ENCODE measurements at places on chromosomes 16 and 17.

DNA sequence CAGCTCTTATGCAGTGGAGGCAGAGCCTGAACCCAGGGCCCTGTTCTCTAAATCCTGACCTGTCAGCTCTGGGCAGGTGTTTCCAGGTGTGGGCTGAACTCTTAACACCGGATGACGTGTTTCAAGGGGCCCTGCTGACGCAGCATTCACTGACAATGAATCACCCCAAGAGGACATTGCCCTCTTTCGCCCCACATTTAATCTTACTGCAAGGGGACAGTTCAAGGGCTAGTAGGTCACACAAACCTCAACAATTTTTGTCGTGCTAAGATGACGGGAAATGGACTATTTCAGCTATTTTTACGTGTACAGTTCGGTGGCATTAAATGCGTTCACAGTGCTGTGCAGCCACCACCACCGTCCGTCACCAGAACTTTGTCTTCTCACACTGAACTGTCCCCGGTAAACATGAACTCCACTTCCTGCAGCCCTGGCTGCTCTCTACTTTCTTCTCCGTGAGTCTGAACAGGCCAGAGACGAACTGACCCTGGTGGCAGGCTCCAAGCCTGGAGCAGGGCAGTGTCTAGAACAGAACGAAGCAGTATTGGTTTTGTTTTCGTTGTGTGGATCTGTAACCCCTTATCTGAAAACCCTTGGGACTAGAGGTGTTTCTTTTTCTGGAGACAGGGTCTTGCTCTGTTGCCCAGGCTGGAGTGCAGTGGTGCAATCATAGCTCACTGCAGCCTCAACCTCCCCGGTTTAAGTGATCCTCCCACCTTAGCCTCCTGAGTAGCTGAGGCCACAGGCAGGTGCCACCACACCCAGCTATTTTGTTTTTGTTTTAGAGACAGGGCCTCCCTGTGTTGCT lies 88.4 kb upstream of the CIBAR2 start:
- no peak for DNase-seq

DNA sequence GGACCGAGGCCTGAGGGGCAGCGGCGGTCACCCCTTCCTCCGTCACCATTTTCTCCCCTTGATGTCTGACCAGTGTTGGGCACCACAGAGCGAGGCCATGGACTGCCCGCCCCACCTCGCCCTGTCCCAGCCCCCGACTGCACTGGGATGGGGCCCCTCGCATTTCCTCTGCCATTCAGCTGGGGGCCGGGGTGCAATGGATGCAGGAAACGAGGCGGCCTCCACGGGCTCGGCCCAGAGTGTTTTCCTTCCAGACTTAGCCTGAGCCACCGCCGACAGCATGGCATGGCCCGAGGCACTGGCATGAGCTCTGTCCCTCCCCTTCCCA lies 44.6 kb upstream of the ZC3H18 start:
- no peak for DNase-seq

DNA sequence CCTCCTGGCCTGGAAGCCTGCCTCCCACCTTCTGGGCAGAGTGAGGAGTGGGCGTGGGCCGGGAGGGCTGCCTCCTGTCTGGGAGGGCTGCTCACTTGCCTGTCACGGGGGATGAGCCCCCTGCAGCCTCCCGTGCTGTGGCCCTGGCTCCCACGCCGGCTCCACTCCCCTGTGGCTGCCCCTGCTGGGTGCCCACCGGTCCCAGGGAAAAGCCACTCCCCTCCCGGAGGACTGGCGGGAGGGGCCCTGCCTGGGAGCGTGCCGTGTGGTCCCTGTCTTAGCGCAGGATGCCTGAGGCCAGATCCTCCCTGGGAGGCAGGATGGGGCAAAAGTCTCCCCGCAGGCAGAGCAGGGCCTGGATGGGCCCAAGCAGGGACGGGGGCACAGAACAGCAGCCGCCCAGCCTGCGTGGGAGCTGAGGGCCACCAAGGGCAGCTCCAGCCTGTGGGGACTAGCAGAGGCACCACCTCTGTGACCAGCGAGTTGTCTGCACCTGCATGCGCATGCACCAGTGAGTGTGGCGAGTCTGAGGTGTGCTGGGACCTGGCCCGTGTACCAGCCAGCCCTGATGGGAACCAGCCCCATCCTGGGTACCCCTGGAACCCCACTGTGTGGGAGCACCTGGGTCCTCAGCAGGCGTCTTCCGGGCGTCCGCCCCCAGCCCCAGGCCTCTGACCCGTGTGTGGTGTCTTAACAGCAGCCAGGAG lies 339.9 kb downstream of the SEC14L1 start:
- no peak for DNase-seq

DNA sequence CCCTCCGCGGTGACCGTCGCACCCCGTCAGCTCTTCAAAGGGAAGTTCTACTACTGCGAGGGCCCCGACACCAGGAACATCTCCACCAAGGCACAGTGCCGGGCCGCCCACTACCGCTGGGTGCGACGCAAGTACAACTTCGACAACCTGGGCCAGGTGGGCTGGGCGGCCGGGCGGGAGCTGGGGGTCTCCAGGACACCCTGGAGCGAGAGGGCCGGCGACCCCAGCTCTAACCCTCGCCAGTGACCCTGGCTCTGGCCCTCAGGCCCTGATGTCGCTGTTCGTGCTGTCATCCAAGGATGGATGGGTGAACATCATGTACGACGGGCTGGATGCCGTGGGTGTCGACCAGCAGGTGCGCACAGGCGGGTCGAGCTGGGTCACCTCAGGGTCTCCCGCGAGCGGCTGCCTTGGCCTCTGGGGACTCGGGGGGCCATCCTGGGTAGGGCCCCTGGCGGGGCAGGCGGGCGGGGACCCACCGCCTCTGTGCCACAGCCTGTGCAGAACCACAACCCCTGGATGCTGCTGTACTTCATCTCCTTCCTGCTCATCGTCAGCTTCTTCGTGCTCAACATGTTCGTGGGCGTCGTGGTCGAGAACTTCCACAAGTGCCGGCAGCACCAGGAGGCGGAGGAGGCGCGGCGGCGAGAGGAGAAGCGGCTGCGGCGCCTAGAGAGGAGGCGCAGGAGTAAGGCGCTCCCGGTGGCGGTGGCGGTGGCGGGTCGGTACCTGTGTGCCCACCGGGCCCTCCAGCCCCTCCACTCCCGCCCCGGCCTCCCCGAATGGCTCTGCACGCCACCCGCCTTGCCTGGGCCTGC lies 13.4 kb downstream of the TPSG1 start:
- no peak for DNase-seq

GRCh38 chr17:82241183-82241925 lies 12.5 kb downstream of the SLC16A3 start:
- DNase-seq: no peak

DNA sequence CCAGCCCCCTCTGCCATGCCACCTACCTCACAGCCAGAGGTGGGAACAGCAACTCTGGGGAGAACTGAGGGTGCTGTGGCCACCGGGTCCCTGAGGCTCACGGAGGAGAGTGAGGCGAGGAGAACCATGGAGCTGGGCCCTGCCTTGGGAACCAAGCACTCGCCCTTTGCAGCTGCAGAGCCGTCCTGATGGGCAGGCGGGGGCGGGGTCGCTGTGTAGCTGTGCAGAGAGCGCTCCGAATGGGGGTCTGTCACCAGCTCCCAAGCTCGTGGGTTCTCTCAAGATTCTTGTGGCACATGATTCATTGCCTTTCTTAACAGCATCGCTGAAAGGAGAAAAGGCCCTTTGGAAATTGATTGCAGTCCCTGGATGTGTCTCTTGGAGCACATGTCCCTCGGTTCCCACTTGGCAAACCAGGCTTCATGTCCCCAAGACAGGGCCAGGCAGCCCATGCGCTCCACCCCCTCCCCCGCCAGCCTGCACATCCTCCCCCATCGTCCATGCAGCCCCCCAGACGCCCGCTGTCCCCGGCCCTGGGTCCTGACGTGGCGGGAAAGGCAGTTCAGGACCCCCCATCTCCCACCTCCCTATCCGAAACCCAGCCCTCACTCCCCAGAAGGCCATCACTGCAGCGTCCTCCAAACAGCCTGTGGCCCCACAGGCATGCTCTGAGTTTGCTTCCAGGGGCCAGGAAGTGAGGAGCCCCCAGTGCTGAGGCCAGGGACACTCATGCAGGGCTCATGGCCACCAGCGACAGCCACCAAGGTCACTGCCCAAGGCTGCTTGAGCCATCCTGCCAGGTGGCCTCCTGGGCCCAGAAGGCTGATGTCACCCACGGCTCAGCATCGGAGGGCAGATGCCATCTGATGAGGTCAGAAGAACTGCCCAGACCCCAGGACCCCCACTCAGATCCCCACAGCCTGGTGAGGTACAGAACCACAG lies 20.6 kb upstream of the CHMP6 start:
- no peak for DNase-seq

DNA sequence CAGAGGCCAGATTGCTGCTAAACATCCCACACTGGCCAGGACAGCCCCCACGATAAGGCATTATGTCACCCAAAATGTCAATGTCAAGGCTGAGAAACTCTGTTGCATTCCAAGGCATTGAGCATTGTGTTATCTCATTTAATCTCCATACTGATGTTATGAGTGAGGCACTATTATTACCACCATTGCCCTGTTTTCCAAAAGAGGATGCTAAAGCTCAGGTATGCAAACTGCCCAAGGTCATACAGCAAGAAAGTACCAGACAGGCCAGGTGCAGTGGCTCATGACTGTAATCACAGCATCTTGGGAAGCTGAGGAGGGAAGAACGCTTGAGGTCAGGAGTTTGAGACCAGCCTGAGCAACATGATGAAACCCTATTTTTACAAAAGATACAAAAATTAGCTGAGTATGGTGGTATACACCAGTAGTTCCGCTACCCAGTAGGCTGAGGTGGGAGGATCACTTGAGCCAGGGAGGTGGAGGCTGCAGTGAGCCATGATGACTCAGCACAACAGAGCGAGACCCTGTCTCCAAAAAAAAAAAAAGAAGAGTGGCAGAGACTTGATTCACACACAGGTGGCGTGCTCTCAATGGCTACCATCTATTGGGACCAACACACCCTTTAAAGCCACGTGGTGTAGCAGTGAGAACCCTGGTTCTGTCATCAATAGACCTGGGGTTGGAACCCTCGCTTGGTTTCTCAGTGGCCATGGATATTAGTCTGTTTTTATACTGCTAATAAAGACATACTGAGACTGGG lies 58.8 kb upstream of the GRIN2A start:
- DNase-seq: no peak

DNA sequence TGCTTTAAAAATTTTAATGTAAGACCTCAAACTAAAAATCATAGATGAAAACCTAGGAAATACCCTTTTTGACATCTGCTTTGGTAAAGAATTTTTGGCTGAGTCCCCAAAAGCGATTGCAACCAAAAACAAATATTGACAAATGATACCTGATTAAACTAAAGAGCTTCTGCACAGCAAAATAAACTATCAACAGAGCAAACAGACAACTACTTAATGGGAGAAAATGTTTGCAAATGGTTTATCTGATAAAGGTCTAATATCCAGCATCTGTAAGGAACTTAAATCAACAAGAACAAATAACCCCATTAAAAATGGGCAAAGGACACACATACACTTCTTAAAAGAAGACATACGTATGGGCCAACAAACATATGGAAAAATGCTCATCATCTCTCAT lies 242.5 kb downstream of the BCAS3 start:
- no peak for DNase-seq

DNA sequence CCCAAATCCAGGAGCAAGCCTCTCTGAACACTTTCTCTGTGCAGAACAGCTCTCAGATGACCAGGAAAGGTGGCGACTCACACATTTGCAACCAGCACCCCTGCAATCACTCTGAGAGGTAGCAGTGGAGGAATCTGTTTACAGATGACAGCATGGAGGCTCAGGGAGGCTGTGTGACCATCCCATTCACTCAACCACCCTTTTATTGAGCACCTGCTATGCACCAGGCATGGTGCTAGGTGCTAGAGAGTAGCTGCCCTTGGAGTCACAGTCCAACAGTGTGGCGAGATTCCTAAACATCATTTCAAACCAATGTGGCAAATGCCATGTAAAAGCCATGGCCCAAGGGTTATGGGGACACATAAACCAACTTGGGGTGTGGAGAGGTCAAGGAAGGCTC lies 1.5 kb upstream of the ITGB4 start:
- DNase-seq: no peak

DNA sequence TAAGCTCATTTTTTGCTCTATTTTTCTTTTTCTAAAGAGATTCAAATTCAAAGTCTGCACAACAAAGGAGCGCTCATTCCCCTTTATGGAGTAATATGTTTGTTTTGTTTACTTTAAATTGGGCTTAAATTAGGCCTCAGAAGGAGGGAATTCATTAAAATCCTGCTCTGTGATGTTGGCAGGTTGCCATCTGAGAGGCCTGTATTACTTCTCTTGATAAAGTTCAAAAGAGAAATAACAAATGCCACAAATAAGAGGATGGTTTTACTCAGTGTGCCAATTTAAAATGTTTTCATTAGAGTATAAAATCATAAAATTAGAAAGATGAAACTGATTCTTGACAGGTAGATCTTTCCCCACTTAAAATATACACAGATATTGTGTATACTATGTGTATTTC lies 54.5 kb upstream of the HLF start:
- DNase-seq: no peak

- peak; percentile 71 for DNase-seq
Measured at GRCh38 chr16:57519796-57520360, 16.5 kb downstream of the CCDC102A start.

GRCh38 chr17:8062807-8063483 lies 24.1 kb downstream of the ALOX15B start:
- no peak for DNase-seq

DNA sequence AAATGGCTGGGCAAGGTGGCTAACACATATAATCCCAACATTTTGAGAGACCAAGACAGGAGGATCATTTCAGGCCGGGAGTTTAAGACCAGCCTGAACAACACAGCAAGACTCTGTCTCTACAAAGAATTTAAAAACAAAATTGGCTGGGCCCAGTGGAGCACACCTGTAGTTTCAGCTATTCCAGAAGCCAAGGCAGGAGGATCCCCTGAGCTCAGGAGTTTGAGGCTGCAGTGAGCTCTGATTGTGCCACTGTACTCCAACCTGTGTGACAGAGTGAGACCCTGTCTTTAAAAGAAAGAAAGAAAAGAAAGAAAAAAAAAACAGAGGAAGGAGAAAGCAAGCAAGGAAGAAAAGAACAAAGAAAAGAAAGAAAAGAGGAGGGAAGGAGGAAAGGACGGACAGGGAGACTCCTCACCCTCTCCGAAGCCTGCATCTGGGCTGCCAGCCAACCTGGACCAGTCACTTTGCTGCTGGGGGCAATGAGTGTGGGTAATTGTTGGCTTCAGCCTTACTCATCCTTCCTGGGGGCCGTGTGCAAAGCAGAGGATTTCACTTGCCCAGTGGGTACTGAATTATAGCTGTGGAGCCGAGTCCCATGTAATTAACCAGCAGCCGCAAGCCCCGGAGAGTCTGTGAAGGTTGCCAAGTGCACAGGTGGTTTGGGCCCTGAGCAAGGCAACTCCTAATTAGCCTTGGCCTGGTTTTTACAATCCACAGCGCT lies 6.7 kb upstream of the MT4 start:
- DNase-seq: no peak

DNA sequence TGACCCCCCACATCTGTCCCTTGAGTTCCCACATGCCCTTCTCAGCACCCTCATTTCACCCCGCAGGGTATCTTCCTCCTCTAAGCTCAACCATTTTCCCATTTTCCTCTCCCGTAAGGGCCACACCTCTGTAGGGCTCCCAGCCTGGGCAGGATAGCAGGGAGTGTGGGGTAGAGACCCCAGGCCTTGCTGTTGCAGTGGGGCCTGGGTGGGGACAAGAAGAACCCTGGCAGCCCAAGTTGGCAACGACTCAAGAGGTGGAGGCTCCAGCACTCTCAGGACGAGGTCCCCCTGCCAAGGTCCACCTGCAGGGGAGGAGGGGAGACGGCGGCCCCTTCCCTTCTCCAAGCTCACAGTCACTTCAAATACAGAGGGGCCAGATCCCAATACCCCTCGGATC lies 2.0 kb upstream of the TMEM92 start:
- no peak for DNase-seq

- DNase-seq: no peak
Measured at GRCh38 chr17:28306954-28307401, 12.0 kb upstream of the TMEM97 start.

GRCh38 chr16:19578378-19578971 lies 23.0 kb downstream of the VPS35L start:
- no peak for DNase-seq
